ENCODE measurements at places on chromosomes 7 and 10.
A peak's percentile ranks its signal among the peaks of the same experiment; 100 is the strongest.

DNA sequence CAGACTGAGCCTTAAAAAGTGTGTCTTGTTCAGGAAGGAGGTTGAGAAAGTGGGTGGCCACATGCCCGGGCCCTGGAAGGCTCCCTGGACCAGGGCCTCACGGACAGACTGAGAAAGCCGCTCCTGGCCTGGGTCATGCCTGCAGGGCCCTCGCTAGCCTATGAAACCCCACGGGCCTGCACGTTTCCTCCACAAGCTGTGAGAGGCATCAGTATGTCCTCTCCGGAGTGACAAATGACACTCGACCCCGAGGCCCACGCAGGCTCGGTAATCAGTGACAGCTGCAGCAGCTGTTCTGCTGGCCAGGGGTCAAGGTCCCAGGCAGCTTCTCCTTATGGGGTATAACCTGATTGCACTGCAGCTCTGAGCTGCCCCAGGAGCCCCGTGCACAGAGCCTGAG lies 47.6 kb downstream of the ASB13 start:
- DNase-seq, result no peak

GRCh38 chr10:31618541-31619291 lies 299.7 kb downstream of the ZEB1 start:
- DNase-seq, result no peak

DNA sequence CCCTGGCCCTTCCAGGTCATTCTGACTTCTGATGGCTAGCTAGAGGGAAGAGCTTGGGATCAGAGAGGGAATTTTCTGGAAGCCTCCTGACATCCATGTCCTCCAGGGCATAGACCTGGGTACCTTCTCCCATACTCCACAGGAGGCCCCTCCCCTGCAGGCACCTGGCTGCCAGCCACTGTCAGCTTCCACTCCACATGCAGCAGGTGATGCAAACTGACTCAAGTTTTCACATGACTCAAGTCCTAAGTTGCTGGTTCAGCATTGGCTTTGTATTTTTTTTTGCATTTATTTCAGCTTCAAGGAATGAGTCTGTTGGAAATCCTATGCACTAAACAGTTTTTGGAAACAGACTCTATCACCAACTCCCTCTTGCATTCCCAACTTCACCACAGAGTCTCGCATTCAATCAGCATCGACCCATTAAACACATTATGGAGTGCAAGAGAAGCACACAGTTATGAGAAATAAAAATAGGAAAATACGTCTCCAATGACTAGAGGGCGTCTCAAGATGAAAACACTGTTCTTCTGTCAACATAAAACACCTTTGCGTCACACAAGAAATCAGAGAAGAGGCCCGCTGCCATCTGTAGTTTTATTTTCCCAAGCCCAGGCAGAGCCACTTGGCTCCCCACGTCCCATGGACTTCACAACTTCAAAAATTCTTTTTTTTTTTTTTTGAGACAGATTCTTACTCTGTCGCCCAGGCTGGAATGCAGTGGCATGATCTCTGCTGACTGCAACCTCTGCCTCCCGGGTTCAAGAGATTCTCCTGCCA lies 362.6 kb upstream of the MGMT start:
- no peak for DNase-seq

DNA sequence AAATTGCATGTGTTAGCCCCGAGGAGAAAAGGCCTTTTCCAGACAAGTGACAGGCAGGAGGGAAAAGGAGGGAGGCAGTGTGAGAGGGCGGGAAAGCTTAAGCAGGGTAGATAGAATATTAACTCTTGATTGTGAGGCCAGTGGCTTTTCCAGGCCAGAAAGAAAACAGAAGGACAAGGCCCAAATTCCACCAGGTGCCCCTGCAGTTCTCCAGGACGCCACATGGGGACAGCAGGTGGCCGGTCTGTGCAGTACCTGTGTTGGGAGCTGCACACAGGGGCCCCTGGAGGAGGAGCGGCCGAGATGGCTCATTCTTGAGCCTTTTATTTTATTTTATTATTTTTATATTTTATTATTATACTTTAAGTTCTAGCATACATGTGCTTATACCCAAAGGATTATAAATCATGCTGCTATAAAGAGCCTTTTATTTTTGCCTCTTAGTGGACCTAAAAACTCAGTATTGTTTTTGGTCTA lies 141.3 kb upstream of the KLF14 start:
- no peak for DNase-seq

GRCh38 chr7:28858206-28858605 lies 99.9 kb downstream of the TRIL start:
- DNase-seq, result no peak

- peak; percentile 33 for DNase-seq
Measured at GRCh38 chr10:119263951-119264617, 56.7 kb downstream of the GRK5 start.

- no peak for DNase-seq
Measured at GRCh38 chr7:116083796-116084195, 53.2 kb upstream of the TFEC start.

DNA sequence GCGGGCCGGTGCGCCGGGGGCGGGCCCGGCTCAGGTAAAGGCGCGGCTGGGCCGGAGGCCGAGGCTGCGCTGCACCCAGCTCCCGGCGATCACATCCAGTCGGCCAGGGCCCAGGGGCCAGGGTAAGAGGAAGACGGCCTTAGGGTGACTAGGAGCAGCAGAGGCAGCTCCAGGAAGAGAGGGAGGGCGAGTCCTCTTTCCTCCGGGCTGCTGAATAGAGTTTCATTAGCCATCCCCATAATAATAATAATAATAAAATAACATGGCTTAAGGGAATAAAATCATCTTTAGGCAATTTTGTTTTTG lies 44.8 kb upstream of the CDK1 start:
- DNase-seq, result no peak

DNA sequence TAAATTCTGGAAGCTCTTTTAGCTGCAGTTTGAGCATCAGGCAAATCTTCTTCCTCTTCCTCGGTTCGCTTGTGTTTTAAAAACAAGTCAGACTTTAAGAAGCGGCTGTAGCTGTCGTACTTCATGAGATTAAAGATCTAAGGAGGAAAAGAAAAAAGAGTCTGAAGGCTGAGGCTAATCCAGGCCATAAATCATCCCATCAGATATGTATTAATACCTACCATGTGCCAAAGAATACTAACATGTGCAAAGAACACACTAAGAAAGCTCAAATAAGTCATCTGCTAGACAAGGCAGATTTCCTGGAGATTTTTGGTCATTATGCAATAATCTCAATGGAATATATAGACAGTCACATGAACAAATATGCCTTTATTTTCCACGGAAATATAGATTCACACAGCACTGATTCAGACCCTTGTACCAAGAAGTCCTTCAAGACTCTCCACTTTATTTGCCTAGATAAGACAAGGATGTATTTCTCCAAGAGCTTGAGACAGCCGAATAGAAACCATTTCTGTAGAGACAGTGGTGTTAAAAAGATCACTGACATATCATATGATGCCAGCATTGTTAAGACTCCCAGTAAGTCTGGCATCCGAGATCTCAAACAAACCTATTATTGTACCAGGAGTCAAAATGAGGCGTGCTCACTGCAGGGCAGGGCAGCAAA lies 42.3 kb downstream of the RGS10 start:
- no peak for DNase-seq

DNA sequence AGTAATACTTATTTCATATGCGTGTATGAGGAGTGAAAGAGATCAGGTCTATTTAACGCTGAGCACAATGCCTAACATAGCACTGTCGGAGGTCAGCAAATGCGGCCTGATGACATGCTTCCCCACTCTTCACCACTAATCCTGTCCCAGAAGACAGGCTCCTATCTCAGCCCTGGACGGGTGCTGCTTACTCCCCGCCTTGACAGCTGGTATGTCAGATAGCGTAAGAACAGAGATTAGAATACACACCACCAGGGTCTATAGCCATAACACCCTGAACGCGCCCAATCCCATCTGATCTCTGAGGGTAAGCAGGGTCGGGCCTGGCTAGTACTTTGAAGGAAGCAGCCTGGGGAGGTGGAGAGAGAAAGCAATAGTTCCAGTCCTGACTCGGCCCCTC lies 32.3 kb upstream of the TM9SF3 start:
- no peak for DNase-seq

GRCh38 chr7:35430547-35431153 lies 176.8 kb upstream of the TBX20 start:
- no peak for DNase-seq

DNA sequence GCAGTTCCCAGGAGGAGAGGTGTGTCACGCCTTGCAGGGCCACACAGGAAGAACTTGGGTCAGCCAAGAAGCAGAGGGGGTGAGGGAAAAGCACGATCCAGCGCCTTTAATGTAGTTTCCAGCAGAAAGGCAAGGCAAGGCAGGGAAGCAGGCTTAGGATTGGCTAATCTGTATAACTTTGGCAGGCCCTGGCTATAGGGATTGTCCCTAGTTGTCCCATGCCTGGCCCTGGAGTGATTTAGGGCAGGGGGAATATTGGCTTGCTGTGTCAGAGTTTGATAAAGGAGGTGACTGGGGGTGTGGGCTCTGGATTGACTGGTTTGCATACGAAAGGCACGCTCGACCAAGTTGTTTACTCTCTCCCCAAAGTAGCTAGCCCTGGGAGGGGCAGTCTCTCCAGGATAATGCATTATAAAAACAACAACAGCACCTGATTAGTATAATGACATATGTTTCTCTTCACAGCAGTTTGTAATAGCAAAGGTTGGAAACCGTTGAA lies 44.5 kb downstream of the RBM28 start:
- no peak for DNase-seq

DNA sequence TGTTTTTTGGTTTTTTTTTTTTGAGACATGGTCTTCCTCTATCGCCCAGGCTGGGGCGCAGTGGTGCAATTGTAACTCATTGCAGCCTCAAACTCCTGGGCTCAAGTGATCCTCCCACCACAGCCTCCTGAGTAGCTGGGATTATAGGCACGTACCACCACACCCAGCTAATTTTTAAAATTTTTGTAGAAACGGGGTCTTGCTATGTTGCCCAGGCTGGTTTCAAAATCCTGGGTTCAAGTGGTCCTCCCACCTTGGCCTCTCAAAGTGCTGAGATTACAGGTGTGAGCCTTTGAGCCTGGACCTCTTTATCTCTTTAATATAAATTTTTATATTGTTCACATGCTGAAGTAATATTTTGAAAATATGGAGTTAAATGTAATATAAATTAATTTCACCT lies 28.2 kb upstream of the LBX1 start:
- DNase-seq, result no peak

GRCh38 chr10:33217854-33218253 lies 116.6 kb downstream of the NRP1 start:
- no peak for DNase-seq

DNA sequence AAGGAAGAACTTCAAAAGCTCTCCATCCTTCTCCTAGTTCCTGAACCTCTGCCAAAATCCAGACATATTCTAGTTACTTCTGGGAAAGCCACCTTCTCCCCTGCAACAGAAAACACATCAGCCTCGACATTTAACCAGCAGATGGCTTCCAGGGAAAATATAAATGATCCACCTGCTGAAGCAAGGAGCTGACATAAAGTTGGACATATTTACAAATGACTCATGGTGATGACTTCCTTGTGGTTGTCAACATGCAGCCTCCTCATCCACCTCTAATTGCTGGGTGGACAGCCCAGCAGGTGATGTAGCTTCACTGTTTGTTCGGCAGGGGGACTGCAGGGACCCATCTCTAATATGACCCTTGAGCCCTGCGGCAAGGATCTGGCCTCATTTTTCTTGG lies 266.0 kb downstream of the C7orf25 start:
- DNase-seq, result no peak
